ENCODE measurements at places on chromosomes 13 and 19. TPM values are rescaled to one million over a fixed set of nuclear protein-coding genes. Genes with fewer than 3 reads are reported as not detected.

Gene FGF21
- not detected for total RNA-seq

Gene UBL5
- total RNA-seq: 447 TPM

Gene RFPL4A
- total RNA-seq: 0.38 TPM

Gene CCDC70
- total RNA-seq: not detected

Gene PSG7
- not detected for total RNA-seq

Gene CD37
- total RNA-seq: not detected

Gene ZNF497
- total RNA-seq: 1.8 TPM

Gene HTR2A
- not detected for total RNA-seq

Gene ZNF284
- total RNA-seq: 0.41 TPM

Gene REEP6
- total RNA-seq: 5.3 TPM

Gene URAD
- total RNA-seq: not detected

Gene TFPT
- 25.5 TPM for total RNA-seq

Gene ZNF418
- total RNA-seq: 0.90 TPM

Gene ANKLE1
- total RNA-seq: 0.66 TPM

Gene BRCA2
- total RNA-seq: 3.6 TPM

Gene CGB8
- total RNA-seq: 2.1 TPM

Gene SERPINE3
- total RNA-seq: not detected

Gene KIR3DL2
- not detected for total RNA-seq

Gene THSD8
- total RNA-seq: not detected
